T-helper 17 cell (primary cell): ENCODE measurements at places on chromosomes 3 and 15.

- no peak for DNase-seq
- no peaks in the 10 kb centered on the region for H3K27me3 ChIP-seq
- H3K36me3 ChIP-seq = peaks cover 17% of the 10 kb centered on the region
- H3K27ac ChIP-seq = no peak overlapping the region
Measured at GRCh38 chr3:23895181-23895580, 21.6 kb downstream of the NKIRAS1 start.

- H3K4me3 ChIP-seq = no peak overlapping the region
- peaks cover 2% of the 10 kb centered on the region for H3K36me3 ChIP-seq
- peaks cover 20% of the 10 kb centered on the region for H3K27me3 ChIP-seq
- no peaks in the 10 kb centered on the region for H3K4me1 ChIP-seq
- no peak for DNase-seq
- no peak overlapping the region for H3K27ac ChIP-seq
Measured at GRCh38 chr3:70811880-70812279, 499.4 kb upstream of the MDFIC2 start.

DNA sequence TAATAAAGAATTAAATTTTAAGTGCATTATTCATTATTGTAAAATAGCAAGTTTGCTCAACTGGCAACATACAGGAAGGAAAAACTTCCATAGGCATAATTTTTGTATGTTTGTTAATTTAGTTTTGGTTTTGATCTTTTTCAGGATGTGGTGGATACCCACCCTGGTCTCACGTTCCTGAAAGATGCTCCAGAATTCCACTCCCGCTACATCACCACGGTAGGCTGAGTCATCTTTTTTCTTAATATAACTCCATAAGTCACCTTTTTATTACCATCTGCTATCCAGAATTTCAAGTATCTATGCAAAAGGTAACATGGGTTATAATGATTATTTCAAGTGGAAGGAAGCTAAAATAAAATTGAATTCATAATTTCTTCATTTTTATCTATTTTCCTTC lies 104.8 kb downstream of the PPP2R3A start:
- peaks cover 4% of the 10 kb centered on the region for H3K36me3 ChIP-seq
- DNase-seq = no peak
- peaks cover 10% of the 10 kb centered on the region for H3K4me1 ChIP-seq
- no peak overlapping the region for H3K27ac ChIP-seq
- H3K27me3 ChIP-seq = peaks cover 22% of the 10 kb centered on the region
- H3K4me3 ChIP-seq = no peak overlapping the region

DNA sequence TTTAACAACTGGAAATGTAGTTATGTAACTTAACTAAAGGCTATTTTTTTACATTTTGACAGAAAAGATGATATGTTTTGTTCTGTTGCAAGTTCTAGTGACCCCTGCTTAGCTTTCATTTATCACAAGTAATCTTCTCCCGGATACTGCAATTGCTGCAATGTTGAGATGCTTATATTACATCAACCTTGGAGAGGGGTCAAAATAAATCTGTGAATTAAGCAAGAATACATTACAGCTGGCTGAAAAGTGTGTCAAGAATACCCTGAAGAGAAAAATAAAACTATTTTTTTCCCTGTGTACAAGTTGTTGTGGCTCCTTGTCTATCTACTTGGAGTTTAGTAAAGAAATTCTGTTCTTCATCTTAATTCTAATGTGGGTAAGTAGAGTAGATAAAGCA lies 232.1 kb upstream of the GOLIM4 start:
- no peak overlapping the region for H3K4me3 ChIP-seq
- H3K27me3 ChIP-seq = no peaks in the 10 kb centered on the region
- no peak overlapping the region for H3K27ac ChIP-seq
- H3K4me1 ChIP-seq = no peaks in the 10 kb centered on the region
- H3K36me3 ChIP-seq = no peaks in the 10 kb centered on the region
- DNase-seq = no peak

- no peak overlapping the region for H3K27ac ChIP-seq
- H3K27me3 ChIP-seq = no peaks in the 10 kb centered on the region
- H3K4me3 ChIP-seq = no peak overlapping the region
- no peaks in the 10 kb centered on the region for H3K36me3 ChIP-seq
- H3K4me1 ChIP-seq = no peaks in the 10 kb centered on the region
Measured at GRCh38 chr3:165748094-165748493, 89.1 kb downstream of the BCHE start.

- H3K4me1 ChIP-seq = peaks cover 15% of the 10 kb centered on the region
- peaks cover 52% of the 10 kb centered on the region for H3K27me3 ChIP-seq
- peak within 1 kb of the TSS; percentile 65 for H3K27ac ChIP-seq
- H3K36me3 ChIP-seq = peaks cover 3% of the 10 kb centered on the region
- DNase-seq = no peak
Measured at GRCh38 chr3:127822041-127822681, at the start of gene MGLL. TSS of gene MGLL (minus strand) at chr3:127822515. CDS start at chr3:127822318, 197 bp downstream.

DNA sequence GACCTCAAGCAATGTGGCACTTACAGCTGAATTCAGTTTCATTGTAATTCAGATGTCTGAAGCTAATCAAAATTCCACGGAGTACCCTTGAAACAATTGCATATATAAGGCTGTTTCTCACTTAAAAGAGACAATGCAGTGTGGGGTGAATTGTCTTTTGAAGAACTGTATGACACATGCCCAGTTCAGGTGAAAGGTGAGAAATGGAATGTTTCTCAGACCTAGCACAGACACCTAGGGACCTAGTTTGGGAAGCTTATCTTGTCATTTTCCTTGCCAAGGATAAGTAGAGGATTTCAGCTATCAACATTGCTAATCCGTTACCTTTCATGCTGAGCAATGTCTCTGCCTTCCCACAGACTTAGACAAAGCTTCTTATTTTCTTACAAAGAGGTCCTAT lies 36.3 kb downstream of the MBNL1 start:
- no peaks in the 10 kb centered on the region for H3K27me3 ChIP-seq
- no peak overlapping the region for H3K4me3 ChIP-seq
- H3K4me1 ChIP-seq = peaks cover 56% of the 10 kb centered on the region
- H3K27ac ChIP-seq = peak overlapping the region; percentile 95

GRCh38 chr3:177193688-177194268 lies 3.5 kb downstream of the TBL1XR1 start:
- peak overlapping the region; percentile 98 for H3K4me3 ChIP-seq
- H3K27ac ChIP-seq = peak overlapping the region; percentile 95
- DNase-seq = no peak
- H3K4me1 ChIP-seq = peaks cover 41% of the 10 kb centered on the region
- no peaks in the 10 kb centered on the region for H3K27me3 ChIP-seq
